Naive thymus-derived CD8-positive, alpha-beta T cell (primary cell): ENCODE measurements at places on chromosomes 7 and 10. TPM values are rescaled to one million over a fixed set of nuclear protein-coding genes. Genes with fewer than 3 reads are reported as not detected.

HHEX gene
- polyA plus RNA-seq: 0.09 TPM

PKD1L1 gene
- polyA plus RNA-seq: 0.08 TPM

EGR2 gene
- polyA plus RNA-seq: 0.10 TPM

SPDYE2 gene
- polyA plus RNA-seq: 0.22 TPM

OR13A1 gene
- not detected for polyA plus RNA-seq

- DNase-seq: no peak
Measured at GRCh38 chr7:40604601-40605438, 470.0 kb downstream of the SUGCT start.

DNA sequence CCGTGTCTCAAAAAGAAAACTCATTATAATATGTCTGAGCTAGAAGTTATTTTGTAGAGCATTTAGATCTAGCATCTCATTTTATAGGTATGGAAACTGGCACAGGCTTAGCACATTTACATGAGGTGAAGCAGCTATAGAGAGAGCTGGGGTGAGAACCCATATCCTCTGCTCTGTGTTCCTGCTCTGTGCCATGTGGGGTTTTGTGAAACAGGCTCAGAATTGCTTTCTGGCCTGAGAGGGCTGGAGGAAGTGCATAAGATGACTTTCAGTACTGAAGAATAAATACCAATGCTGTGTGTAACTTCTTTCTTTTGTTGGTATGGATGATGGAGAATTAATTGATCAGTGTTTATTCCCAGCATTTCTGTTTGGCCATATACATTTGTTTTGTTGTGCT lies 159.1 kb downstream of the LRRC4 start:
- no peak for DNase-seq

DNA sequence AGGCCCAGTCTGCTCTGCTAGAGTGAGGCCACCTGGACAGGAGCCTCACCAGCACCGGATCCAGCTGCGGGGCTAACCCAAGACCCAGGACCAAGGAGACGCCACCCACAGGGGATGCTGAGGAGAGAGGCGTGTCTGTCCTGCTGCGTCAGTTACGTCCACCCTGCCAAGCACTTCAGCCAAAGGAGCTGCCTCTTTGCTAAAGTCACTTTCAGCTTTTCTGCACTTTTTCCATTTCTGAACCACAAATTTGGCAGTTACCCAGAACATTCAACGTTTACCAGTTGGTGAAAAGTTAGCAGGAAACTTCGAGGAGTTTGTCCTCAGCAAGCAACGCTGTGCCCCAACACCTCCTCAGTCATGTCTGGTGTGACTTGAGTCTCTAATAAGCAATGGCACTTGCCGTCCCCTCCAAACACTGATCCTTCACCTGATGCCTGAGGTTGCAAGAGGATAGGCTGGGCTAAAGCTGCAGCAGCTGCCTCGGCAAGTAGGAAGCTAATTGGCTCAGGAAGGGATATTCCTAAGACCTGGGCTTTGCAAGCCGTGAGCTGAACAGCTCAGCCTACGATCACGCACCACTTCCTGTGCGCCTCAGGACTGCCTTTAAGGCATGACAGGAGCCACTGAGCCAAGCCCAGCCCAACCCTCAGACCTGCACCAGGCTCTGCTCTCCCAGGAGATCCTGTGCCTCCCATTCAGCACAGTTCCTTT lies 40.1 kb downstream of the KCNH2 start:
- DNase-seq: no peak

- no peak for DNase-seq
Measured at GRCh38 chr10:32151871-32152270, 95.6 kb upstream of the KIF5B start.

DNA sequence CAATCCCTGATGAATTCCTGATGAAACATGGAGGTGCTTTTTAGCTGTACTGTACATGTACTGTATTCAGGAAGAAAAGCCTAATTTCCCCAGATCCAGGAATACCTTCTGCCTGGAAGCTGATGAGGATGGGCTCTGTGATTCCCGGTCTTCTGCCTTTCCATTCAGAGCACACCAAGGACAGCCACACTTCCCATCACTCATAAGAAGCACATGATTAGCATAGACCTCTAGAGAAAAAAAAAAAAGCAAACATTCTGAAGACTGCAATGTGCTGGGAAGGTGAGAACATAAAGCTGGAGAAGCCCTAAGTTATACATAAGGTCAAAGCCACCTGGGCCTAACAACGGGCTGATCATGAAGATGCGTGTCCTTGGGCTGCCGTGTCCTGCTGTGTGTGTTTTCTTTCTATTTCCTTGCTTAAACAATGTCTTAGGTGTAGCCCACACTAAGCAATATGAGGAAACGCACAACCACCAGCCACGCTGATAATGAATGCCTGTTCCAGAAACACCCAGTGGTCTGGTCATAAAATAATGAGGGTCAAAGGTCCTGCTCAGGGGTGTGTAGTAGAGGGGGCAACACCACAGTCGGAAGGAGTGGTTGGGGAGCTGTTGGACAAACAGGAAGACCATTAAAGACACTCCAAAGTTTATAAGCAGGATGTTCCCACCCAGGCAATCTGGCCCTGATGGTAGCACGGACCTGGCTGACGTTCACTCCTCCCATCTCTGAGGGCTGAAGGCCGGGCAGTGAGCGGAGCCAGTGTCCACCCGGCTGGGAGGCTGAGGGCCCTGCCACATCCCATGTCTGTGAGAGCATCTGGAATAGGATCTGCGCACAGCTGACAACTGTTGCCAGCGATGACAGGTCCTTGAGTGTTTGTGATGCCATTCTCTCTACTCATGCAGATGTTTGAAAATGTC lies 7.9 kb downstream of the PKD1L1 start:
- DNase-seq: no peak

DNA sequence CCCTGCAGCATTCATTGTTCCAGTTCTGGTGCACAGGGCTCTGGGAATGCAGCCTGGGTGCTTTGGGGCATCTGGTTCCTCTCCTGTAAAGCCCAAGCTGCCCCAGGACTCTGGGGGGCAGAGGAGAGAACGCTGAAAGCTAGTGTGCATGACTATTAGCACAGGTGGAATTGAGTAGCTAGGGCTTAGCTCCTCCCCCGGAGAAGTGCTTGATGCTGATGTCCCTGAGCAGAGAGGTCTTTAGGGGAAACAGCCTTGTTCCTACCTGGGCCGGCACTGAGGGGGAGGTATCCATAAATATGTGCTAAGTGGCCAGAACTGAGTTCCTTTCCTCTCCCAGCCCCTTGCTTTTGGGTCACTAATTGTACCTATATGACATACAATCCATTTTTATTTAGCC lies 3.9 kb downstream of the ADCY1 start:
- no peak for DNase-seq

DNA sequence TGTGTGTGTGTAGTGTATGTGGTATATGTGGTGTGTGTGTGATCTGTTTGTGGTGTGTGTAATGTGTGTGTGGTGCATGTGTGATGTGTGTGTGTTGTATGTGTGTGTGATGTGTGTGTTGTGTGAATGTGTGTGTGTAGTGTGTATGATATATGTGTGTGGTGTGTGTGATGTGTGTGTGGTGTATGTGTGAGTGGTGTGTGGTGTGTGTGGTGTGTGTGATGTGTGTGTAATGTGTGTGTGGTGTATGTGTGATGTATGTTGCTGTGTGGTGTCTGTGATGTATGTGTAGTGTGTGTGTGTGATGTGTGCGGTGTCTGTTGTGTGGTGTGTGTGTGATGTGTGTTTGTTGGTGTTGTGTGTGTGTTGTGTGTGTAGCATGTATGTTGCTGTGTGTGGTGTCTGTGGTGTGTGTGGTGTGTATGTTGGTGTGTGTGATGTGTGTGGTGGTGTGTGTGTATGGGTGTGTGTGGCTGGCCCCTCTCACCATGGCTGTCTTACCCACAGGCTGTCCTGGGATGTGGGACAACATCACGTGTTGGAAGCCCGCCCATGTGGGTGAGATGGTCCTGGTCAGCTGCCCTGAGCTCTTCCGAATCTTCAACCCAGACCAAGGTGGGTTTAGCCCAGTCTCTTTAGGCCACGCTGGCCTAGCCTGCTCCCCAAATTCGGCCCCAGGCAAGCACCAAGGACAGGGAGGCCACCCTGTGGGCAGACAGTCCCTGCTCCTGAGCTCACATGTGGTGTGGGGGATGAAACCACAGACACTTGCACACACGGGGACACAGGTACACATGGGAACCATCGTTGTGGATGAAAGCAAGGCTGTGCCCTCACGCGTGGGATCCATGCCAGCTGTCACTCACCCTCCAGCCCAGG lies 25.6 kb downstream of the ADCYAP1R1 start:
- no peak for DNase-seq

GRCh38 chr10:78411716-78412115 lies 378.1 kb downstream of the RPS24 start:
- DNase-seq: no peak

DNA sequence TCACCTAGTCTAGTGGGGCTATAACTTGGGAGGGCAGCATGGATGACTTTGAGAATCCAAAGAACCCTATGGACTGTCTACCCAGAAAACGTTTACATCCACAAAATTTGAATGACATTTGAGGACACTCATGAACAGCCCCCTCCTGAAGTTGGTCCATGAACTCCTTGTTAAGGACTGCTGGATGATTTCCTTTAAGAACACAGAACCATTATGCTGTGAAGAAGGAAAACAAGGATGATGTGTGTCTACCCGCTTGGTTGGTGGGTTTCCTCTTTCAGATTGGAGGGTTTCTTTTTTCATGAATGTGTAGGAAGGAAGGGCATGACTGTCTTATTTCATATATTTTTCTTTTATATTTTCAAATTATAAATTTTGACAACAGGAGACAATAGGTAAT lies 58.3 kb downstream of the ARID5B start:
- no peak for DNase-seq

DNA sequence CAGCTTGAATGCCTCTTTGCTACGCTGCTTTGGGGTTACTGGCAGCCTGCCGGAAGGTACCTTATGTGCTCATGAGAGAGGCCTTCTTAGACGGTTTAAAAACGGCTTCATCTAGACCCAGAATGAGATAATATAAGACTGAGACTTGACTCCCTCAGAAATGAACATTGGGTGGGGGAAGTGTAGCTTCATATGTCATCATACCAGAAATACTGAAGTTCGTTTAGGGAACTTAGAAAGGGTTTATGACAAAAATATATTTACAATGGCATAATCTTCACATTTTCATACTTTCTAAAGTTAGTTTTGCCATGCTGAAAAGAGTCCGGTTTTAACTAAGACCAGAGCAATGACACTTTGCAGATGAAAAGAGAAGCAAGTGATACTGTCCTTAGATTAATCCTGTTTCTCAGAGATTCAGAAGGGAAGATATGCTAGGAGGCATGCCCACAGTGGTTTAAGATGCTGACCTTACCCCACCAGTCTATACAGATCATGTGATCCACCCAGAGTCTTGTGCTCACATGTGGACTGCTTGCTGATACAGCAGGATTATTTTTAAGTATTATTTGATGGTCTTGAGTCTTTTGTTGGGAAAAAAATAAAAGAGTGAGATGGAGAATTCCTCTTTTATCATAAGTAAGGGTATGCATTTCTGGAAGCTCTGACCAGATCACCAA lies 40.8 kb upstream of the HGF start:
- no peak for DNase-seq

DNA sequence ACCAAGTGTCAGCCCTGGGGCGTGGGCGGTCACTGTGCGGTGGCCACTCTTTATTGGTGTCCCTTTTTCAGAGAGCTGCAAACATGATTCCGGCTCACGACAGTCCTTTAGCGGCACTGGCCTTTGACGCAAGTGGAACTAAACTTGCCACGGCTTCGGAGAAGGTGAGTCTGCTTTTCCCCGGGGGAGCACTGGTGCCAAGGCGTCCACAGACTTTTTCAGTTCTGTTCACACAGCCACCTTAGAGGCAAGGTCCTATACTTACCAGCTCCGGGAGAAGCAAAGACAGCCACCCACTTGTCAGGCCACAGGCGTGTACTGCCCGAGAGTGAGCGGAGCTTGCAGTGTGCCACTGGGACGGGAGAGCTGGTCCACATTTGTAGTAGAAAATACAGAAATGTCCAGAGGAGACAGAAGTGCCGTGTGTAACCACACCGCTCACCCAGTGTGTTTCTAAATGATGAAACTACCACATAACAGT lies 27.9 kb downstream of the WIPI2 start:
- no peak for DNase-seq

DNA sequence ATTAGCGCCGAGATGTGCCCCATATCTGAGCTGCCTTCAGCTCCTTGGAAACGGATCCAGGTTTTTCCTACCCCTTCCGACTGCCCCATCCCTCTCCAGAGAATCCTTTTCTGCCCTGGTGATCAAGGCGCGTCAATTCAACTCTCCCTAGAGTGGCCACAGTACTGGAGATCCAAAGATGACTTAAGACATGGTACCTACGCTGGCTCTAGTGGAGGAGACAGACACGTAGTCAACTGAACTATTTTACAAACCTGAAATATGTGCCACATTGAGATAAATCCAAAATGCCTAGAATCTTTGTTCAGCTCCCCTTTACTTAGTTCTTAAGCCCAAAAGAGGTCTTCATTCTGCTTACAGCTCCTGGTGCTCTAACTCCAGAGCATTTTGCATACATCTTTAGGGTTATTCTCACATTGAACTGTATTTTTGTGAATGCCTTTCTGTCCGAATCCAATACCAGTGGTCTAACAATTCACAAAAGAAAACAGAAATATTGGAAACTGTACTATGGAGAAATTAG lies 444 bp upstream of the TNPO3 start:
- DNase-seq: no peak

DNA sequence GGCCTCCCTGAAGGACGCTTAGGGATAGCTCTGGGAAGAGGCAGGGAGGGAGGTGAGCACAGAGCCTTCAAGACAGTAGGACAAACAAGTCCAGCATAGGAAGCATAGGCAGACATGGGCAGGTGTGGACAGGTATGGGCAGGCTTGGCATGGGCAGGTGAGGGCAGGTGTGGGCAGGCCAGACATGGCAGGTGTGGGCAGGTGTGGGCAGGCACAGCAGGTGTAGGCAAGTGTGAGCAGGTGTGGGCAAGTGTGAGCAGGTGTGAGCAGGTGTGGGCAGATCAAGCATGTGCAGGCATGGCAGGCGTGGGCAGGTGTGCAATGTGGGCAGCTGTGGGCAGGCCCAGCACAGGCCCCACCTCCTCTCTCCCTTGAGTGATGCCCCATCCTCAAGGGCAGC lies 148.8 kb upstream of the ZMIZ1 start:
- DNase-seq: no peak

DNA sequence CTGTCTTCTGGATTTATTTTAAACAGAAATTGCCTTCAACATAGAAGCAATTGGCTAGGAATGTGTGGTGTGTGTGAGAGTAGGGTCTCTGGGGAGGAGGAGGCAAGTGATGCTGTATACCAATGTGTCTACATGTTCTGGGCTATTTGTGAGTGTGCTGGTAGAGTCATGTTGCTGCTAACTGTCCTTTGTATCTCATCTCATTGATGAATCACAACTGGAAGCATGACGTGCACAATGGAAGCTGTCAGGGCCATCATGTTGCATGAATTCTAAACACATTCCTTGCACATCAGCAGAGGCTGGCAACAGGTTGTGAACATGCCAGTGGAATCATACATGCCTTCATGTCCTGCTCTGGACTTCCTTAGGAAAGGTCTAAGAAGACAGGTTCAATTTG lies 199.7 kb downstream of the BMPER start:
- no peak for DNase-seq

DNA sequence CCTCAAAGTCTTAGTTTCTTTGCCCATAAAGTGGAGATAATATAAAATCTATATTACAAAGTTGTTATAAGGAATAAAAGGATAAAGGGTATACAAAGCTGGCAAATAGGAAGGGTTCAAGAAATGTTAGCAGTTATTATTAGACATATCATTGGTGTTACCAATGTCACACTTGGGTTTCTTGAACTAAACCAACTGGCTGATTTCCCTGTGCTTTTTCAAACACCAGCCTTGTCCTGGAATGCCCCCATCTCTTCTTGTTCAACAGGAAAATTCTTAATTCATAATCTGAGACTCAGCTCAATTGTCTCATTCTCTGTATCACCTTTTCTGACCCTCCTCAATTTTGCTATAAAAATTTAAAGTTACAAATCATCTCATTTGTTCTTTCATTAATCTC lies 143.7 kb upstream of the LRRTM3 start:
- no peak for DNase-seq
